ENCODE measurements at places on chromosomes 4 and X. TPM values are rescaled to one million over a fixed set of nuclear protein-coding genes. Genes with fewer than 3 reads are reported as not detected.

DNA sequence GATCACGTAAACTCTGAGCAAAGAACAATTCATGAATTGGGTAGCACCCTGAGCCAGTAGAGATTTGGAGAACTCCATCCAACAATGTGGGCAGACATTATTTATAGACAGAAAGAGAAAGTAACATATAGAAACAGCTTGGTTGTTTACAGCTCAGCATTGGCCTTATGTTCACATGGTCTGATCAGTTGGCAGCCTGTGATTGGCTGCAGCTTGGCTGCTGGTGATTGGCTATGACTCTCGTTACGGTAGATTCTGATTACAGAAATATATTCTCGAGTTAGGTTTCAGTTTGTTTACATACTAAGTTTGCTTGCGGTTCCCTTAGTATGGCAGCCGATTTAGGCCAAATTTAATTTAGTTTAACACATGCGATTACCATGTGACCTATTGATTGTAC is 663.4 kb downstream of the RAPGEF2 start:
- DNase-seq: no peak

DNA sequence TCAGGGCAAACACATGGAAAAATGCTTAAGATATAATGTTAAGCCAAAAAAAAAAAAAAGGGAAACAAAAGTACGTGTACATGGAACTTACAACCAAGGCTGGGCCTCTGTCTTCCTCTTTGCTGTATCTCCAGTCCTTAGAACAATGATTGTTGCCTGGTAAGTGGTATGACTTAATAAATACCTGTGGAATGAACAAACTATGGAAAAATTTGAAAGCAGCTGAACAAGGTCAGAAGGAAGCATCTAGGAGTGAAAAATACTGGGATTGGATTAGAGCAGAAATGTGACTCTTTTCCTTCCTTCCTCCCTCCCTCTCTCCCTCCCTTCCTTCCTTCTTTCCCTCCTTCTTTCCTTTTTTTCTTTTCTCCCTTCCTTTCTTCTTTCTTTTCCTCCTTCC is 54.2 kb upstream of the SMIM10 start:
- DNase-seq: no peak

- DNase-seq: no peak
Measured at GRCh38 chr4:7924163-7924562, 15.5 kb downstream of the AFAP1 start.

GRCh38 chr4:119233750-119234149 is 21.2 kb downstream of the USP53 start:
- no peak for DNase-seq

DNA sequence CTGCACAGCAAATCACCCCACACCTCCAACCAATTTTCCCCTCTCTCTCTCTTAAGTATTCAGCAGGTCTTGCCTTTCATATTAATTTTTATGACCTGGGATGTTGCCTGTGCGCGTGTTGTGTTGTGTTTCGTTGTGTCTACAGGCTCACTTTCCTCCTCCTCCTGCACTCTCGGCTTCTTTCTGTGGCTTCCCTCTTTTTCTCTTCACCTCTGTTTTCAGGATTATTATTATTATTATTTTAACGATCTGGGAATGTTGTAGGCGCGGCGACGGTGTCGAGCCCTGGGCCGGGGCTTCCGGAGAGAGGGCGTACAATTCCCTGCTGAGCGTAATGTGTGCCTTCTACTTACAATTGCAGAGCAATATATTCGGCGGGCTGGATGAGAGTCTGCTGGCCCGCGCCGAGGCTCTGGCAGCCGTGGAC is 826 bp downstream of the POU4F2 start:
- no peak for DNase-seq

Gene WFS1
- total RNA-seq: 104 TPM

DNA sequence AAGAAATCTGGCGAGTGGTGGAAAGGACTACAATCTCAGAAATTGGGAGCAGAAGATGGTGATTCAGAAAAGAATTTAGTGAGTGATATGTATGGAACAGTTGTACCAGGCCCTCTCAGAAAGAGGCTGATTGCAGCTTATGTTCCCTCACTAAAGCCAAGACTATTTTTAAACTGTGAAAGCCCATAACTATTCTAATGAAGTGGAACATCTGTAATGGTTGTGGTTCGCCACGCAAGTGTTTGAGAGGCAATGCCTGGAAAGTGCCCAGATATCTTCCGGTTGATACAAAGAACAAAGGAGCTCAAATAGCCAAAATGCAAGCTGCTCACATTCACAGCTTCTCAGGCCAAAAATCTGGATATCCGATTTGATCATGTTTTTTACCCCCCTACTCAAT is 1250.7 kb downstream of the RAPGEF2 start:
- no peak for DNase-seq

- no peak for DNase-seq
Measured at GRCh38 chr4:173091362-173091761, 77.2 kb upstream of the GALNT7 start.

Gene BEX1
- total RNA-seq: 10.8 TPM

DNA sequence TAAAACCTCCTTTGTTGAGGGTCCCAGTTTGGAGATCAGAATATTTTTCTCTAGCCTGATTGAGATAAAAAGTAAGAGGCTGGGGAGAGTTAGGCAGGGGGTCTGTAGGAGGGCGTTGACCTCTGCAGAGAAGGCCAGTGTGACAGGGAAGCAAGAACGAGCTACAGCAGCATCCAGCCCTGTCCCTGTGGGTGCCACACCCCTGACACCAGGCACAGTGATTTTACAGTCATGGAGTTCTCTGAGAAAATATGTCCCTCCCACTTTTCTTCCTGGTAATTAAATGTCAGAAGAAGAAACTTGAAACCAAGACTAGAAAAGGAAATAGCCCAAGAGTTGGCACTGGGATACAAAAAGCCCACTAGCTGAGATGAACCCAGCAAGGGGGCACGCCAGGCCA is 25.0 kb upstream of the HELT start:
- no peak for DNase-seq

Gene HSFX4
- not detected for total RNA-seq

DNA sequence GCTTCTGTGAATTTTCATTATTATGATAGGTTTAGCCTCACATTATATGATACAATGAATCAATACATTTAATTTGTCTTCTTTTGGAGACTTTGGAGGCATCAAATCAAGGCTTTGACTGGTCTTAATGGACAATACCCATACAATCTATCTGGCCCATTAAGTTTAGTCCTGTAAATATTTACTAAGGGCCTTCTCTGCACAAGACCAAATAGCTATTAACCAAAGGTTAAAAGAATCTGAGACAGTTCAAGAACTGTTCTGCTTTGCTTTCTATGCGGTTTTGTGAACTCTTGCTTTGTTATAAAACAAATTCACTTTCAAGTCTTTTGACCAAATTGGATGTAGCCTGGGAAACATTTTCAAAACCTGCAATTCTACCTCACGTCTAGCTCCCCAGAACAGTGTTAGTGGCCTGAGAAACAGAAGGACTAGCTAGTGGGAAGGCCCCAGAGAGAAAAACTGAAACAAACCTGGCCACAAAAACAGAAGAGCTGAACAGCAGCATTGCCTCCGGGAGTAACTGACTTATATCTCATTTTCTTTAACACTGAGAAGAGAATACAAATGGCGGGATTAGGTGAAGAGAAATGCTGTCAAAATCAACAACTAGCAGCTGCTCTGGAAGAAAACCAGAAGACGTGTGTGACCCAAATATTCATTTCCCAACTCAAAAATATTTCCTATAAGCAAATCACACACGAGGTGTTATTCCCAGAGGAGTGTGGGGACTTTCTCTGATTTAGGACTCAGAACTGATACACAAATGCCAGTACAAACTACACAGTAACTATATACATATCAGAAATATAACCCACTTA is 548 bp downstream of the TLR1 start:
- no peak for DNase-seq

Gene MAGEA1
- not detected for total RNA-seq

Gene DRD5
- total RNA-seq: not detected

DNA sequence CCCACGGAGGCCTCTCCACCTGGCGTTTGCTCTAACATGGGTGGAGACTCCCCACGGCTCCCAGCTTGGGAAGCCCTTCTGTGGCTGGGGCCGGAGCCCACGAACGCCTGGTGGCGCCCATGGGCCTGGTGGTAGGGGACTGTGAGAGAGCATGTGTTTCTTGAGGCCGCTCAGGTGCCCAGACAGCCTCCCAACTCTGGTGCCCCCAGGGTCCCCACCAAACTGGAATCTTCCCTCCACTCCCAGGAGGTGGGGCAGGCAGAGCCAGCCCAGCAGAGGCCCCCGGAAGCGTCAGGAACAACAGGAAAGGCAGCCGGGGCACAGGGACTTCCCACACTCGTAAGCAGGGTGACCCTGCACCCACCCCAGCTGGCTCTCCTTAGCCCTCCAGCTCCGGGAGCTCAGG is 33.3 kb upstream of the FGFR3 start:
- DNase-seq: no peak

Gene SPANXB1
- not detected for total RNA-seq

Gene GPRASP2
- total RNA-seq: 14.5 TPM

DNA sequence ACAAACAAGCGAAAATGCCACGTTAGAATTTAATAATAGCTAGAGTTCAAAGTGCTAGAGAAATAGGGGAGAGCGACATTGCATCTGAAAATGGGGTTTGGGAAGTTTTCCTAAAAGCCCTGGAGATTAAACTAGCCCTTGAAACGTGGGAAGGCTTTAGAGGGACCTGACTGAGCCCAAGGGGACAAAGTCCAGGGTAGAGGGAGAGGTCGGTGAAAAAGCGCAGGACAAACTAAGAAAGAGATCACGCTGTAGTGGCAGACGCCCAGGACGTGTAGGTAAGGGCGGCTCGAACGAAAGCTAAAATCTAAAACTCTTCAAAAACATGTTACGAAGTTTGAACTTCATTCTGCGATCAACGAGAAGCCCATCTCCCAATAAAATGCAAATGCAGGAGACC is 1.1 kb upstream of the ATP11C start:
- no peak for DNase-seq

DNA sequence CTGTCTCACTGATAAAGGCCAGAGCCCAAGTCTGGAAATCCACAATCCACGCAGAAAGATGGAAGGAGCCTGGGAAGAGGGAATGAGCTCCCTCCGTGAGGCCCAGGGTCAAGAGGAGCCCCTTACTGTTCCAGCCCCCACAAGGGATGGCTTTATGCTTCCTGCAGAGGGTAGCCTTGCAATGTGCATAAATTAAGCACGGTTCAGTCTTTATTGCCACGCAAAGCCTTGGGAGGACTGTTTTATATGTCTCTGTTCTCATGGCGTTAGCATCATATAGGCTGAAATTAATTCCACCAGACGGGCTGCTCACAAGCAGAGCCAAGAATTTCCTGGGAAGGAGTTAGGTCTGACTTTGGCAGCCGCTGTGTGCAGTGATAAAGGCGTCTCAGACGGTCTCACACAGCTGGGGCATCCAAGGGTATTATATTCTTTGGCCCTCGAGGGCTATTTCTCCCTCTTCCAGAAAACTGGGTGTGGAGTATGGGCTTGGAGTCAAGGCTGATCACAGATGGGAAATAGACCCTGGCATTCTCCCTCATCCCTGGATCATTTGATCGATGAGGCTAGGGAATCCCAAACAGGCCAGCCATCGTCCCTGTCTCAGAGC is 38.5 kb downstream of the CYTL1 start:
- no peak for DNase-seq

- DNase-seq: no peak
Measured at GRCh38 chr4:116343809-116344208, 741.6 kb downstream of the TRAM1L1 start.

All from left ventricle myocardium inferior (tissue), 1 donor.